Karpas-422 (cell line): ENCODE measurements at places on chromosomes 5 and 9.

GRCh38 chr5:150544611-150545219 is 36.8 kb downstream of the NDST1 start:
- DNase-seq, result peak; percentile 95

DNA sequence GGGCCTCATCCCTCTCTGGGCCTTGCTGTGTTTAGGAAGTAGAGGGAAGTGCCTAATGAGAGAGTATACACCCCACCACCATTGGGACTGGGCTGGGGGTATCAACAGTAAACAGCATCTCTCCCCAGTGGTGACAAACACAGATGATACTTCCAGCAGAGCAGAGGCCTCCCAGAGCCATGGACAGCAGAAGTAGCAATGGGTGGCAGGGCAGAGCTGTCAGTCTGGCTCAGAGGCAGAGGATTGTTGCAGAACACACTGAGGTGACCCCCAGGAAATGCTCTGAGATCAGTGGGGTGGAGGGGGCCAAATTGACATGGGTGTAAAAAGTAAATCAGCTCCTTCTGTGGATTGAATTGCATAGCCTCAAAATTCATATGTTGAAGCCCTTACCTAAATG is 12.1 kb upstream of the P4HA2 start:
- no peak for DNase-seq

GRCh38 chr5:35803191-35803651 is 53.5 kb upstream of the IL7R start:
- DNase-seq, result no peak

GRCh38 chr5:123116058-123116457 is 27.0 kb downstream of the PRDM6 start:
- no peak for DNase-seq

- no peak for DNase-seq
Observed at GRCh38 chr5:78926252-78926651, 58.9 kb downstream of the ARSB start.

DNA sequence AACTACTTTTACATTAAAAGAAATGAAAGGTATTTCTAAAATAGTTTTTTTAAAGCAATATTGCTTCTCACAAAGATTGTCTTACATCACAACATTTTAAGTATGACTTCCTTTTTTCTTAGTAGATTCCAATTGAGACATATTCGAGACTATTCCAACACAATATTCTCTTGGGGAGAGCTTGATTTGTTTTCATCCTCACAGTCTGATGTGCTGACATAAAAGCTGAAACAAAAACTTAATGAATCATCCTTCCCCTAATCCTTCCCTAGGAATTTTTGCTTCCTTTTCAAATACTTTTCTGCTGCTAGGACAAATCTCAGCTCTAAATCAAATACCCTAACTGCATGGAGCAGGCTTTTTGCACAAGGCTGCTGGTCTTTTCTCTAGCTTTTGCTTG is 245.8 kb upstream of the MAP3K1 start:
- no peak for DNase-seq

DNA sequence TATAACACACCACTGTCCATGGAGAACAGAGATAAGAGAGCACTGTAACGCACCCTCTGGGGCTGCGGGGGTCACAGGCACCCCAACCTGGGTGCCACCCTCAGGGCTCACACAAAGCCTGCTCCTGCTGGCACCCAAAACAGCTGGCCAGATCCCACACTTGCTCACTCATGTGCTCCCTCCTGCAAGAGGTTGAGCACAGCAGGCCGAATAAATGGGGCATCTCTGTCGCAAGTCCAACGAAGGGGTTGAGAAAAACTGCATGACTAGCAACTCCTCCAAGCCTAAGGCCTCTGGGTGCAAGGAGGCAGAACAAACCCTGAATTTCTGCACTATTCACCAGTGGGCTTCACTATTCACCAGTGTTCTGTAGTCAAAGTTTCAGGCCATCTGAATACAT is 80.3 kb downstream of the SECISBP2 start:
- no peak for DNase-seq

- no peak for DNase-seq
Observed at GRCh38 chr9:130971294-130971849, 32.3 kb upstream of the FIBCD1 start.

DNA sequence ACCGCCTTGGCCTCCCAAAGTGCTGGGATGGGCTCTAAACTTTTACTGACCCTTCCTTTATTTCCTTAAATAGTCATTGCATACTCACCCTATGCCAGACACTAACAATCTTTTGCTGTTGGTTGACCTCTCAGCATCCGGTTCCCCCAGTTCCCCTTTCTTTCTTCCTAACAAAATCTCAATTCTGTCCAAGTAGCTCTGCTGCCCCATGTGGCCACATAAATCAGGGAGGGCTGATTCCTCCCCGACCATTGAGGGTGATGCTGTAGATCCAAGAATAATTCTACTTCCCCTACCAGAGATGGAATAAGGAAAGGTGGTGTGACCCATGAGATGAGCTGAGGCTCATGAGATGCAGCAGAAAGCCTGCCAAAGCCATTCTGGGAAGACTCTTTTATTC is 315.3 kb upstream of the MSX2 start:
- peak; percentile 64 for DNase-seq

GRCh38 chr9:126462617-126463016 is 136.0 kb downstream of the MVB12B start:
- DNase-seq, result no peak

DNA sequence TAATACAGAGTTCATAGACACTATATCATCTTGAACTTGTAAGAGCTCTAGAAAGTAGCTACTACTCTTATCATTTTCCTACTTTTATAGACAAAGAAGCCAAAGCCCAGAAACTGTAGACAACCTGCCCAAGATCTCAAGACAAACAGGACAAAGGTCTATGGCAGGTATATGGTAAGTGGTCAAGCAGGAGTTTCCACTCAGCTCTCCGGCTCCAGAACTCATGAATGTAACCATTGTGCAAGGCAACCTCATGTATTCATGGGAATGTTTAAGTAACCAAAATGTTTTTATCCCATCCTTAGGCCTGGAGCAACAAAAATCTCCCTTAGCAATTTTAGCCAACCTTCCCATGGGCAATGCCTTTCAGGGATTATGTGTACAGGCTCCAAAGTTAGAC is 163.4 kb upstream of the PUM3 start:
- DNase-seq, result no peak

GRCh38 chr5:145072889-145073288 is 762.3 kb downstream of the PRELID2 start:
- no peak for DNase-seq

GRCh38 chr5:132496191-132496630 is 5.6 kb upstream of the IRF1 start:
- peak; percentile 90 for DNase-seq

DNA sequence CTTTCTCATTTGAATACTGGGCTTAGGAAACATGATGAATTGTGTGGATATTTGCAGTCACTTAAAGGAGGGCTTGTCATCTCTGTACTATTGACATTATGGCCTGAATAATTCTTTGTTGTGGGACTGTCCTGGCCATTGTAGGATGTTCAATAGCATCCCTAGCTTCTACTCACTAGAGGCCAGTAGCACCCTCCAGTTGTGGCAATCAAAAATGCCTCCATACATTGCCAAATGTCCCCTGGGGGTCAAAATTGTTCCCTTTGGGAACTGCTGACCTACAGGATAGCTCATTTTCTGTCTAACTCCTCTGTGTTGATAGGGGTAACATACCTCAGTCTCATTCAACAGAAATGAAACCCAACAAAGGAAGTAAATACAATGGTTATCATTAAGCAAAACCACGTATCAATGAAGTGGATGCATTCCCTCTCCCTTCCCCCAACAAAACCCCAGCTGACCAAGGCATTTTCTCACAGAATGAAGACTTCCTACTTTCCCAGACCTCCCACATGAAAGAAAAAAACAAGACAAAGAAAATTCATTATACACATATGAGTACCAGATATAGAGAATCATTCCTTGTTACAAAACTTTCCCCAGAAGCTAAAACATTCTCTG is 18.1 kb downstream of the FYB1 start:
- DNase-seq, result no peak

GRCh38 chr5:81787474-81788242 is 36.8 kb upstream of the SSBP2 start:
- DNase-seq, result no peak

- no peak for DNase-seq
Observed at GRCh38 chr5:174790906-174791305, 66.5 kb downstream of the MSX2 start.

DNA sequence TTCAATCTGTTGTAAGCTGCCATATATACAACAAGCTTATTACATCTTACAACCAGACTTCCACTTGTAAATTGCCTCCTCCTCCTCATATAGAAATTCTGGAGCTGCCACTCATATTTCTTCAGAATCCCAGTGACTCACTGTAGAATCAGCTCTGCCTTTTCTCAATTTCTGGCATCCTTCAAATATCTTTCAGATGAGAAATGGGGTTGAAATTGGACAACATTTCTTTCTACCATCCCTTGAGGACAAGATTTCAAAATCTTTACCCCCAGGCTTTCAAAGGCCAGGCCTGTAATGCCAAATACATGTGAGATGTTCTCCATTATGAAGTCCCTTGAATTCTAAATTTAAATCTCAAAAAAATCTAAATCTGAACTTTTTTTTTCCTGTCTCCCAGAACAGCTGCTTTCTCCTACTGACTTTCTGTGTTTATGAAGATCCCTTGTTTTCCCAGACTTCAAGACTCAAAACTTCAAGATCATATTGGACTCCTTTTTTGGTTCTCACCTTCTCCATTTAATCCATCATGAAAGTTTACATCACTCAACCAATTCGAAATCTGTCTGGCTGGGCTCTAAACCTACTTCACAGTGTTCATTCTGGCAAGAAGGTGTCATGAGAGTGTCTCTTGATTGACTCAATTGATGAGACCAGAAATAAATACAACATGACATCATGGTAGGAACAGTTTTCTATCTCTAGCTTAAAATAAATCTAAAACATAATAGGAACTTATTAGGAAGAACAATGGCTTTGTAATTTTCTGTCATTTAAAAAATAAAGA is 109.8 kb downstream of the HMHB1 start:
- no peak for DNase-seq

DNA sequence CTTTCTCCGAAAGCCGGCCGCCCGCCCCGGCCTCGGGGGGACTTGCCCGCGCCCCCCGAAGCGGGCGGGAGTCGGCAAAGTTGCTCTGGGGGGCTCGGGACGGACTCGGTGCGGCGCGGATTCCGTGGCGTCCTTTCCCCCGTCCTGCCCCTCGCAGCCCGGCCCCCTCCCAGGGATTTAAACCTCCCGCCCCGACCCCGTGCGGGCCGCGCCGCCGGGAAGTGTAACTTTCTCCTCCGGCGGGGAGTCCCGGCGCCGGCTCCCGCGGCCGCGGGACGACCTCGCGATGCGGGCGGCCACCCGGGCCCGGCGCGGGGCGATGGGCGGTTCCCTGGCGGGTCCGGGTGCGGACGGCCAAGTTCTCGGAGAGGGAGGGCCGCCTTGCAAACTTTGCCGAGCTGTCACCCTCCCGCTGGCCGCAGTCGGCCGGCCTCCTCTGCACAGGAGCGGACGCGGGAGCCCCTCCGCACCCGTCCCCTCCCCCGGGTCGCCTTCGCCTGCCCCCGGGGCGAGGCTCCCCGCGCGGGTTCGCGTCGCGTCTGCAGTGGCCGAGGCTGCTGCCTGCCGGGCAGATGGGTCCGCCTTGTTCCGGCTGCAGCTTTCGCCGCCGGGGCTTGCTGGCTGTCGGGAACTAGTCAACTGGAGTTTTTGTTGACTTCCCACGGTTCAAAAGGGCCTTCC is 732 bp downstream of the PBX3 start:
- DNase-seq, result no peak

GRCh38 chr9:129133082-129133481 is 21.9 kb downstream of the PTPA start:
- no peak for DNase-seq

- DNase-seq, result peak; percentile 70
Observed at GRCh38 chr5:155943516-155944407, 383.2 kb upstream of the SGCD start.

DNA sequence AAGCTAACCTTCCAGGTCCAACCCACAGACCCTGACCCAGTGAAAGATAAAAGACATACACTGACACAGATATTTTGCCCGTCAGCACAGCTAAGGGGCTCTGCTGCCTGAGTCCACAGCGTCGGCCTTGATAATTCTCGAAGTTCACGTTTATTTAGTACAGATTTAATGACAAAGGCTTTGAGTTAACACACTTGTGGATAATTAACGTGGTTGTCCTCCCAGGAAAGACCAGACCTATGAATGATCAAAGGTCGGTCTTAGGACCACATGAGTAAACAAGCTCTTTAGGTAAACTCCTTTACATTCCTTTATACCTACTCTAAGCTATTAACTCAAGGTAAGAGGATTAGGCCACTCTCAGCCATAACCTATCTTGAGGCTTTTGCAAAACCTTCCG is 11.3 kb upstream of the TEX10 start:
- no peak for DNase-seq

DNA sequence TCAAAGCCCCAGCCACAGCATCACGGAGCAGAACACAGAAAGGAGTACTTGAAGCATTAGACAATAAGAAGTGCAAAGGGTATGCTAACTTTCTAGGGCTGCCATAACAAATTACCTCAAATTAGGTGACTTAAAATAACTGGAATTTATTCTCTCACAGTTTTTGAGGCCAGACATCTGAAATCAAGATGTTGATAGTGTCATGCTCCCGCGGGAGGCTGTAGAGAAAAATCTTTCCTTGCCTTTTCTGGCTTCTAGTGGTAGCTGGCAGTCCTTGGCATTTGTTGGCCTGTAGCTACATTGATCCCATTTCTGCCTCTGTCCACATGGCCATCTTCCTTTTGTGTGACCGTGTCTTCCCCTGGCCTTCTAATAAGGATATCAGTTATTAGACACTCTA is 51.9 kb upstream of the SPDL1 start:
- DNase-seq, result no peak

DNA sequence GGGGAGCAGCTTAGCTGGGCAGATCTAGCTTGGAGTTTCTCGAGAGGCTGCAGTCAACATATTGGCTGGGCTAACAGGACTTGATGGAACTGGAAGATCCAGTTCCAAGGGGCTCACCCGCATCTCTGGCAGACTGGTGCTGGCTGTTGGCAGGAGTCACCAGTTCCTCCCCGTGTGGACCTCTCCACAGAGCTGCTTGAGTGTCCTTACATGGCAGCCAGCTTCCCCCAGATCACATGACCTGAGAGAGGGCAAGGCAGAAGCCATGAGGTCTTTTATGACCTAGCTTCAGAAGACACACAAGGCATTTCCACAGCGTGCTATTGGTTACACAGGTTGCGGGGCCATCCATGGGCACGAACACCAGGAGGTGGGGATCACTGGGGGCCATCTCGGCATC is 26.4 kb upstream of the RXRA start:
- DNase-seq, result no peak

- no peak for DNase-seq
Observed at GRCh38 chr5:1793966-1794900, 5.4 kb downstream of the MRPL36 start.

DNA sequence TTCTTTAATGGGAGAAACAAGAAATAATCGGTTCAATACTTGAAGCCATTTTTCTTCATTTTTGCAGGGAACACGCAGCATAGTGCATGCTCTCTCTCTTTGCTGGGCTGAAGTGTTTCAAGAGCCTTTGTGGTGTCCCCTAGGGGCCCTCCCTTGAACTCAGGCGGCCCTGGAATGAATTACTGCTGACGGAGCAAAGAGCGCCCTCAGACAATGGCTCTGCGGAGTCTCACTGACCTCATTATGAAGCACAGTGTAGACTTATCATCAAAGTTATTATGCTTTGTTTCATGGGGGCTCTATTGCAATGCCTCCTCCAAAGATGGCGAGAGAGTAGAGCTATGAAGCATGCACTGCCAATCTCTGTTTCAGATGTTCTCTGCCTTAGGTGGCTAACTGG is 64.8 kb upstream of the ADCY2 start:
- DNase-seq, result no peak

- no peak for DNase-seq
Observed at GRCh38 chr5:39606591-39606990, 181.8 kb upstream of the DAB2 start.

- DNase-seq, result no peak
Observed at GRCh38 chr9:127130661-127131538, 8.5 kb upstream of the ANGPTL2 start.
